Cortex of kidney (tissue), 1 donor: ENCODE measurements at places on chromosomes 1 and 21.

DNA sequence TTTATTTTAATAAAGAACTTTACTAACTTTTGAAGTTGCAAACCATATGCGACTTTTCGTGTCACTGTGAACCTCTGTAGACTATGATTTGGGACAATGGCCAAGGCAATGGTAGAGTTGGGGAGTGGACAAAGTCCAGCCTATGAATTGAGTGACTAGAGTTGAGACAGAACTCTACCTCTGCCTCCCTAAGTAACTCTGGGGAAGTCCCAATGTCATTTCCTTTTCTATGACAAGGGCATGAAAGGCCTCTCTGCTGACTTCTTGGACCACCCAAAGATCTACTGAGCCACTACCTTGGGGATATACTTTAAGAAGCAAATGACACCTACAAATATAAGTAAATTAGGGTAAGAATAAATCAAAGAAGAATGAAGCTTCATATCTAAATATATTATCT lies 19.3 kb downstream of the BEND5 start:
- no peak for DNase-seq

- no peak for DNase-seq
Observed at GRCh38 chr1:216113181-216113580, 310.1 kb downstream of the USH2A start.

- DNase-seq, result no peak
Observed at GRCh38 chr1:43063394-43064219, 104.9 kb upstream of the SLC2A1 start.

- DNase-seq, result no peak
Observed at GRCh38 chr1:168825820-168826219, 96.8 kb upstream of the DPT start.

DNA sequence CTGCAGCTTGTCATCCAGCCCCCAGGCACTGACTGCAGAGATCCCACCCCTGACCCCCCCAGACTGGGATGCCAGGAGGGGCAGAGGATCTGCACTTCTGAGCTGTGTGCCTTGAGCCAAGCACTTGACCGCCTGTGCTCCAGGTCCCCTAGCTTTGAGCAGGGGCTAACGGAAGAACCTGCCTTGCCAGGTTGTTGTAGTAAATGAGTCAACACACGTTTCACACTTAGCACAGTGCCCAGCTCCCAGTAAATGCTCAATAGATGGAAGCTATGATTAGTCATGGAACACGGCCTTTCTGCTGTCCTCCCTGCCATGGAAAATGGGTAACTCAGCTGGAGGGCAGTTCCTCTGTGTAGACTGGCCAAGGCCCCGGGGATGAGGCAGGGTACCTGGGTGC lies 24.1 kb downstream of the IFFO2 start:
- no peak for DNase-seq

DNA sequence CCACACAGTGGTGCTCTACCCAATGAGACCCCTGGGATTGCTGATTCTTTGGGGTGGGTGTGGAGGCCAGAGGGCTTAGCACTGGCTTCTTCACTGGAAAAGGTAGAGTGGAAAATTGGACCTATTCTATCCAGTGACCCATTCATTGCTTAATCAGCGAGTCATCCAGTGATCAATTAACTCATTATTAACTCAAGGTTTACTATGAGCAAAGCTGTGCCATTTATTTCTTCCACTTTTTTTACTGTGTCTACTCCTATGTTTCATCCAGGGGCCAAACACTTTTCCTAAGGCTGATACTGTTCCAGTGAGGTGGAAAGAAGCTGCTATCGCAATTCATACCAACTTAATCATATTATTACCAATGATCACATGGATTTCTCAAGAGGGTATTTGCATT lies 363.9 kb downstream of the RPS6KC1 start:
- no peak for DNase-seq

GRCh38 chr1:24275510-24275909 lies 43.6 kb upstream of the GRHL3 start:
- no peak for DNase-seq

DNA sequence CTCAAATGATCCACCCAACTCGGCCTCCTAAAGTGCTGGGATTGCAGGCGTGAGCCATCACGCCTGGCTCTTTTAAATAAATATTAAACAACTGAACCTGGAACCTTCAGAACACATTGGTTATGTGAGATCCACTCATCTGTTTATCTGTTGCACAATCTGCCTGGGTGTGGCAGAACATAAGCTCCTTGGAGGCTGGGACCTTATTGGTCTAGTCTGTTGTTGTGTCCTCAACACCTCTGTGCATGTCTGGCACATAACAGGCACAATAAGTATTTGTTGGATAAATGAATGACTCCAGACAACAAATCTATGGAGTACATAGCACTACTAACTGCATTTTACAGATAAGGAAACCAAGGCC lies 4.1 kb upstream of the NBL1 start:
- no peak for DNase-seq

- DNase-seq, result no peak
Observed at GRCh38 chr1:78559680-78560079, 60.6 kb upstream of the IFI44L start.

DNA sequence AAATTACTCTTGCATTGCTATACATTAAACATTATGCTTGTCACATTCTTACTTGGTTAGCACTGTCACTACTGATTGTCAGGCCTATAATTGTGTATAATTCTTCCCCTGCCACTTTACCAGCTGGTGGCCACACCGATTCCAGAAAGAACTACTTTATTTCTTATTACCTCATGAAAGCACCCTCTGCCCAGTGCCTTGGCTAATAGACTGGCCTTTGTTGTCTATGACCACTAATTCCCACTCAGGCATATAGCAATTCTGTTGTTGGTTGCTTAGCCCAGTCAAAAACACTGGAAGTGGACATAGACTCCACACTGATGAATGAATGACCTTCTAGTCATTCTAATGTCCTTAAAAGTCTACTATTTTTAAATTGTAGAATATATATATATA lies 35.6 kb downstream of the MRPL39 start:
- no peak for DNase-seq

DNA sequence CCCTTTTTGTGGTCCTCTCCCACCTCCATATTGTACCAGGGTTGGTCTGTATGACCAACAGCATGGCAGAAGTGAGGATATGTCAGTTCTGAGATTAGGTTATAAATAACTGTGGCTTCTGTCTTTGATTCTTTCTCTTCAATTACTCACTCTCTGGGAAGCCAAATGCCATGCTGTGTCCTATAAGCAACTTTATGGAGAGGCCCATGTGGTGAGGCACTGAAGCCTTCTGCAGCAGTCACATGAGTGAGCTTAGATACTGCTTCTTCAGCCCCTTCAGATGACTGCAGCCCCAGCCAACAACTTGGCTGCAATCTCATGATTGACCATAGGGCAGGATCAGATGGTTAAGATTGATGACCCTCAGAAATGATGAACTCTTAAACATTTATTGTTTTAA lies 34.0 kb upstream of the SAMD13 start:
- no peak for DNase-seq

- DNase-seq, result no peak
Observed at GRCh38 chr1:22662318-22662717, 9.3 kb downstream of the C1QB start.
